ENCODE measurements at places on chromosomes 4 and X.

DNA sequence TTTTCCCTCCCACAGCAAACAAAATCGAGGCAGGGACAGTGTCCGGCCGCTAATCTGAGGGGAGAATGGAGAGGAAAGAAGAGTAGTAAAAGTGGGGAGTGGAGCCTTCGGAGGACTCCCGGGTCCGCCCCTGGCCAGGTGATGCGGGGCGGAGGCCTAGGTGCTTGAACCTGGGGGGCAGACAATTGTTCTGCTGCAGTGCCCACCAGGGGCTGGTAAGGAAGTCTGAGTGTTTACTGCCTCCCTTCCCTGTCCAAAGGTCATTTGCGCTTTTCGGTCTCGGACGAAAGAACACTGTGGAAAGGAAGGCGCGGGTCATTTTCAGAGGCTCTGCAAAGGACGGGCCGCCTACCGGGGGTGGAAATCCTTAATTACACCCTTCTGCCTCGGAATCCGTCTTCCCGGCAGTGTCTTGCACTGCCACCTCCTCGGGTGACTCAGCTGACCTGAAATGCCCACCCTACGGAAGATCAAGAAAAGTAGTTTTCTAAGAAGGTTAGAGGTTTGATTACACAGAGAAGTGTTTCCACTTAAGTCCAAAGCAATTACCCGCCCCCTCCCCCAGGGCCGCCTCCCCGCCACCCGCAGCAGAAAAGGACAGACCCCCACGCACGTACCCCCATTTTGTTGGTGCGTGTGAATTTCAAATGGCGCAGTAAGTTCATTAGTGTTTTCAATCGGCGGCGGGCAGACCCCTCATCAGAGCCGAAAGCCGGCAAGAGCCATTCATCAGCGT lies 99.9 kb upstream of the TENM3 start:
- no peak for DNase-seq

DNA sequence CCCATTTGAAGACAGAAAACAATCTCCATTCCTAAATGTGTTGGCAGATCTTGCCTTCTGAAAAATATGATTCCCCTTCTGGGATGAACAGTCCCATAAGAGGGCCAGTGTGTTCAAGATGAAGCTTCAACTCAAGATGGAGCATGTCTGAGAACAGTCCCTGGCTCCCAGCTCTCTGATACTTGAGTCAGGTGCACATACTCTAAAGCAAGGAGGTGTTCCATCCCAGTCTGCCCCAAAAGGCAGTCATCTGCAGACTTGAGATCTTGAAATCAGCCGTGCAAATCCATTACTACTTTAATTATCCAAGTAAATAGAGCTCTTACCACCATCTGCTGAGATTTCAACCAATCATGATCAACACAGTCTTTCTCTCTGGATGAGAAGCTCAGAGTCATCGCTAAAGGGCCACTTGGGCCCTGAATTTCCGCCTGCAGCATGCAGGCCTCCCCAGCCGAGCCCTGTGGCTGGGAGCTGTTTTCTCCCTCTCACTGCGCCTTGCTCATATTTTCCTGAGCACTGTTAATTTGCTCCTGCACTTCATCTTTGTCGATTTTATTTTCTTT lies 22.2 kb downstream of the CCDC149 start:
- no peak for DNase-seq

DNA sequence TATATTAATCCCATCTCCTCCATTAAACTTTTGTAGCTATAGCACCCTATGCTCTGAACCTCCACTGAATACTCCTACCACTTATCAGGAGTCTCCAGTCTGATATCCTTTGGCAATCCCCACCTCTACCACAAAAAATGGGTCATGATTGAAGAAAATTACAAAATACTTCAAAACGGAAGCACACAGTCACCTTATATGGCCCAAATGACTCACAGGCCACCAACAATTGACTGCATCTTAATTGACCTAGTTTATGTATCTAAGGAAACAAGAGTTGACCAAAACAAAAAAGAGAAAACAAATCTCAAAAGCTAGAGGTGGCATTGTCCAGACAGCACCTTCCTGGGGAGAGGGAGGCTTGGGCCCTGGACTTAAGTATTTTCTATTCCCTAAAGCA lies 120.0 kb upstream of the DIAPH2 start:
- DNase-seq, result no peak

- DNase-seq, result peak; percentile 63
Observed at GRCh38 chrX:11787564-11787963, 29.5 kb downstream of the MSL3 start.

DNA sequence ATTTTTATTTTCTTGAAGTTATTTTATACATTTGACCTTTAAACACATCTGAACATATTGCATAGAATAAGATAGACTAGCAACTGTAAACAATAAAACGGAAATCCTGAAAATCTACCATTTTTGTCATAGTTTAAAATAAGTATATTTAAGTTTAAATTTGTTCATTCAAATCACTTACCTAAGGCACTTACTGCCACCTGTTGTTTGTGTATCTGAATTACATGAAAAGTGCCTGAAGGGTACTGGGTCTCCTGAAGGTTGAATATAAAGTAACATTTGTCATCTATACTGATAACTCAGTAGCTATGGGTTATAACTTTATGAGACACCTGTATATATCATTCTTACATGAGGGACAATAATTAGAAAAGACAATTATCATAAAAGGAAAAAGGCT lies 38.6 kb downstream of the TRPC5 start:
- DNase-seq, result no peak

DNA sequence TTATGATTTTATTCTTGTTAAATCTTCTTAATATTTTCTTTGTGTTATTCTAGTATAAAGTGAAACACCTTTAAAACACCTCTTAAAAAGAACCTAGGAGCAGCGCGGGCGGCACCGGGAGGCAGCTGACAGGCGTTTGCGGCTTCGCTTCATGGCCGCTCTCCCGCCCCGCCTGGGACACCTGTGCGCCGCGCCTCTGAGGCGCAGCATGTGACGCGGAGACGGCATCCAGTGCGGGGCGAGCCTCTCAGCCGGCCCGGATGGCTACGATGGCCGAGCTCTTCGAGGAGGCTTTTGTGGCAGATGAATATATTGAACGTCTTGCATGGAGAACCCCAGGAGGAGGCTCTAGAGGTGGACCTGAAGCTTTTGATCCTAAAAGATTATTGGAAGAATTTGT lies 1592.7 kb downstream of the TECRL start:
- no peak for DNase-seq

DNA sequence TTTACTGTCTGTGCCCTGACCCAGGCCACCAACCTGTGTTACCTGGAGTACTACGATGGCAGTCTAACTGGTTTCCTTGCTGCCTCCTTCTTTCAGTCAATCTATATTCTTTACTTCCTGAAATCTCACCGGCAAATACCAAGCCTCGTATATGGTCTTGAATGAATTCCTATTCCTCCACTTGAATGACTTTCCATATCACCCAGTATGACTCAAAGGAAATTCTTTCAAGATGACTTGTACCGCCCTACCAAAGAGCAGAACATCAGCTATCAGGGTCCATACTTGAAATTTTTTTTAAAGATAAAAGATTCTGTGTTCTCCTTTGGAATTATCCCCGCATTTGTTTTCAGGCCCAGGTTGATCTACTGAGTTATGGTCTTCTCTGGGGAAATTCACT lies 378.0 kb downstream of the AFF2 start:
- DNase-seq, result no peak

DNA sequence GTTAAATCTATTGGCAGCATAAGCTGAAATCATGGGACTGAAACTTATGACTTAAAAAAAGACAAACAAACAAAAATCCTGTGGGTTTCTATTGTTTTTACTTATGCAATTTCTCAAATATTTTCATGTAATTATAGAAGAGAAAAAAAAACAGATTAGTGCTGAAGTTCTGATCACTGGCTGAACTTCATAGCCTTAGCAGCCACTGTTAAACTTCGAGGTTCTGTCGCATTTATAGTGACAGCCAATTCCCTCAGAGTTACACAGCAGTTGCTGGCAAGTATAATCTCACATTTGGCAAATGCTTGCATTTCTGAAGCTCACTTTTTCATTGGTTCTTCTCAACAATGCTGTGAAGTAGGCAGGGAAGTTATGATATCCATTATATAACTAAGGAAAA lies 748.9 kb upstream of the MAGEB2 start:
- no peak for DNase-seq

DNA sequence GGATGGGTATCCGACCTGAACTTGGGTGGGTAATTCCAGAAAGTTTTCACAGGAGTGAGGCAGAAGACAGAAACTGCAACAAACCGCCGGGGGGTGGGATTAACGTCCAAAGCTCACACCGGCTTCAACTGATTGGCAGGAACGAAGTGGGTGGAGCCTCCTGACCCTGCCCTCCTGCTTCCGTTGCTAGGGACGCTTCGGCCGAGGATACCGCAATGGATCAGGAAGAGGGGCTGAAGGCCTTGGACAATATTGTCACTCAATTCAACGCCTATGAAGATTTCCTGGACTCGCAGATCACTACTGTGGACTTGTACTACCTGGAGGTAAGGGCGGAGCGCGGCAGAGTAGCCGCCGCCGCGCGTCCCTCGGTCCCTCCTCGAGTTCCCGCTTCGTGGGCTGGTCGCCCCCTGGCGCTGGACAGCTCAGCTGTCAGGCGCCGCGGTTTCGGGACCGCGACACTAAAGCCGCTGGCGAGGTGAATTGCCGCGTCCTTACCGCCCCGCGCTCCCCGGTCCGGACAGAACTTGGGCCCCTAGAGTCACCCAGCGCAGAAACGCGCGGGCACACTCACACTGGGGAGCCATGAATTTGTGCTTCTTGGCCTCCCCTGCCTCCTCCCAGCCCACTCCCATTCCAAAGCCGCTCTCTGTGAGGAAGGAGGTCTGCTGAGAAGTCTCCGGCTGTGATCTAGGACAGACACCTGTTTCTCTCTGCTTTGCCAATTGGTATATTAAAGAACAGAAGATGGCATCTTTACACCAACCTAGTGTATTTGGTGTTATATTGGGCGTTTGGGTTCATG lies at the start of gene CFAP299:
Gene CFAP299, plus strand, starts transcription at position 177 of the 805 bp plus-strand sequence.
- DNase-seq, result peak; percentile 63

GRCh38 chr4:172786039-172786792 lies 382.4 kb upstream of the GALNT7 start:
- DNase-seq, result no peak

- DNase-seq, result peak; percentile 29
Observed at GRCh38 chrX:41923978-41924683, 777 bp upstream of the CASK start.

Measured in pons (tissue), 1 donor.